ENCODE measurements at places on chromosomes 13 and 19.
A peak's percentile ranks its signal among the peaks of the same experiment; 100 is the strongest.

DNA sequence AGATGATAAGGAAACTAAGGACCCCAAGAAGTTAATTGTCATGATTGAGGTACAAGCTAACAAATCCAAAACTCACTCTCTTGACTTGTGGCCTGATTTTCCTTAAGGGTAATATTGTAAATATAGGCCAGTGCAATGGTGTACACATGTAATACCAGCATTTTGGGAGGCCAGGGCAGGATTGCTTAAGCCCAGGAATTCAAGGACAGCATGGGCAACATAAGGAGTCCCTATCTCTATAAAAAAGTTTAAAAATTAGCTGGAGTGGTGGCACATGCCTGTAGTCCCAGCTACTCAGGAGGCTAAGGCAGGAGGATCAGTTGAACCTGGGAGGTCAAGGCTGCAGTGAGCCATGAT, 28.7 kb upstream of the GARRE1 start:
- no peak for DNase-seq

DNA sequence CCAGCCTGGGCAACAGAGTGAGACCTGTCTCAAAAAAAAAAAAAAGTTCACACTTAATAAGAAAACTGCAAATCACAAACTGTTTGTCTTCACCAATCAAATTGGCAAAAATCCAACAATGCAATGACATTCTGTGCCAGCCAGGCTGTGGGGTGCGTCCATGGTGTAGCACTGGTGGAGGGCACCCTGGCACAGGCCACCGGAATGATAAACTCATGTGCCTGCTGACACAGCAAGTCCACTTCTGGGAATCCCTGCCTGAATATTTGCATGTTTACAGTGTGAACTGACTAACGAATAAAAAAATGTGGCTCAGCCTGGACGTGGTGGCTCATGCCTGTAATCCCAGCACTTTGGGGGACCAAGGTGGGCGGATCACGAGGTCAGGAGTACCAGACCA, 1.6 kb upstream of the LRRC25 start:
- DNase-seq, result peak; percentile 50

GRCh38 chr13:76852986-76853385, 33.2 kb downstream of the KCTD12 start:
- peak; percentile 15 for DNase-seq

- no peak for DNase-seq
These were observed 42.8 kb downstream of the BICRA start for GRCh38 chr19:47651691-47652090.

DNA sequence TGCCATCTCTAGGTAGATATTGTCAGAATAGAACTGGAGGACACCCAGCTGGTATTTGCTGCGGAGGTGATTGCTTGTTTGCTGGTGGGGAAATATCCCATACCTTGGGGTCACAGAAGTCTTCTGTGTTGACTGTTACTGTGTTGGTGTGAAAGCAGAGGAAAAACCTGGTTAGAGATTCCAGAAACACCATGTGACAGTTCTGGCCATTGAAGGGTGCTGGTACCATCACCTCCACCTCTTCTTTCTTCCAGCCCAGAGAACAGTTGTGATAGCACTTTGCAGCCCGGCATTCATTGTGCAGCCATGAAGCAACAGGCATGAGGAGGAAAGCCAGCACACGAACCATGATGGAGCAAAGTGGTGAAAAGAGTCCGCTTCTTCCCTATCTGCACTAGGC, 4.9 kb upstream of the LHFPL6 start:
- DNase-seq, result no peak

- DNase-seq, result no peak
These were observed 30.0 kb upstream of the POP4 start for GRCh38 chr19:29576046-29576606.

DNA sequence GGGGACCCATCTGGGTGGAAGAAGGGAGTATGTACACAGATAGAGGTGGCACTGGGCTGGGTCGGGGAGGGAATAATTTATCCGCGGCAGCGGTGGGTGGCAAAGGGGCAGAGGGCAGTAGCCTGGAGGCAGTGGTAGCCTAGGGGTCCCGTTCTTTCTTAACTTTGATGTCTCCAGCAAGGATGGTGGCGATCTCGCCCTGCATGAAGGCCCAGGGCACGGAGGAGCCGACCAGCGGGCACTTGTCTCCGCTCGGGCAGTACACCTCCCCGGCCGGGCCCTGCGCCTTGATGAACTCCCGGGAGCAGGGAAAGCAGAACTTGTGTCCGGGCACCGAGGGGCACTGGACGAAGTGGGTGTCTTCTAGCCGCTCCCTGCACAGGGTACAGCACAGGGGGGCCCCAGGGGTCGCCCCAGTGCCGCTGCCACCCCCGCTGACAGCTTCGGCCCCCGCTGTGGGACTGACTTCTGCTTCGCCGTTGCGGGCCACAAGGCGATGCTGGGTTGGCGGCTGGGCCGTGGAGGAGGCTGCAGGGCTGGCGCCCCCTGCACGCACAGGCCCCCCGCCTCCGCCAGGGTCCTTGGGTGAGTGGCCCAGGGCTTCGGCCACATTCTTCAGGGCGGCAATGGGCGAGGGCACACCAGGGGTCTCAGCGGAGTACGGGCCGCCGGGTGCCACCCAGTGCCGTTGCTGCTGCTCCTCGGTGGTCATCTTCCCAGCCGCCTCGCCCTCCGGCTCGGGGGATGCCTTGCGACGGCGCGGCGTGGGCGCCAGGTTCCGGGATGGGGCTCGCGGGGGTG, 1.9 kb downstream of the IRF2BP1 start:
- DNase-seq, result no peak

DNA sequence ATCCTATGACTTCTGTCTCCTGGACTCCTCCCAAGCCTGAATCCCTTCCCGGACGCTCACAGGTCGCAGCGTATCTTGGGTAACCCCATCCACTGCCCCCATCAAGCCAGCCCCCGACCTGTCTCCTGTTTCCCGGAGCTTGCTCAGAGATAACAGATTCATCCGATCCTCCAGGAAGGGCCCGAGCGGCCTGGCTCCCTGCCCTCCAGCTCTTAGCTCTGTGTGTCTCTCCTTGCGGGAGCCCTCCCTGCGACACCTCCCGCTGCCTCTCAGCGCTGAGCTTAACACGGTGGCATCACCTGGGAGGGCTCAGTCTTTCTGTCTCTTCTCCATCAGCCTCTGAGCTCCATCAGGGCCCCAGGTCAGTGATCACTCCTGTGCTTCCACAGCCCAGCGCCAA, 4.3 kb upstream of the TMEM255B start:
- no peak for DNase-seq

DNA sequence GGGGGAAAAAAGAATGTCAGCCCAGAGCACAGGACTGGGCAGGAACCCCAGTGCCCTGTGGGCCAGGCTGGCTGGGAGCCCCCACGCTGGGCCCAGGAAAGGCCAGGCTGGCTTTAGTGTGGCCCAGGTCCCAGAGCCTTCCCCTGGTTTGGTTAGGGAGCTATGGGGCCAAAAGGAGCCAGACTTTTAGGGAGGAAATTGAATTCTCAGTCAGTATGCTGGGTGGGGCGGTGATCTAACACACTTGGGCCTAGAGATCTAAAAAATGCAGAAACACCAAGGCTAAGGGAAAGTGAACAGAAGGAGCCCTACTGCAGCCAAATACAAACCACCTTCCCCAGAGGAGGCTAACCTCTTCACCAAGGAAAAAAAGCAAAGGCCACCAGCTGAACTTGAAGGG, 137.5 kb downstream of the CRYL1 start:
- DNase-seq, result no peak

- no peak for DNase-seq
These were observed 51.7 kb downstream of the SLC7A9 start for GRCh38 chr19:32817569-32818476.

DNA sequence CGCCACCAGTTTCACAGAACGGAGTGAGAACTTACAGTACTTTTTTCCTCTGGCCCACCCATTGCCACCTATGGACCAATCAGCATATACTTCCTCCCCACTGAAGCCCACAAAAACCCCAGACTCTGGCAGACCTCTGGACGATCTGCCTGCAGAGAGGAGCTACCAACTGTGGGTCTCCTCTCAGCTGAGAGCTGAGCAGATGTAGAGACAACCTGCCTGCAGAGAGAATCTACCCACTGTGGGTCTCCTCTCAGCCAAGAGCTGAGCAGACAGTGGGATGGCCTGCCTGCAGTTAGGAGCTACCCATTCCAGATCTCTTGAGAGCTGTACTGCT, 69.7 kb downstream of the PIBF1 start:
- DNase-seq, result no peak

GRCh38 chr13:53112522-53112921, 83.9 kb downstream of the OLFM4 start:
- DNase-seq, result no peak

GRCh38 chr19:50264483-50265186, 61.2 kb downstream of the MYH14 start:
- no peak for DNase-seq

DNA sequence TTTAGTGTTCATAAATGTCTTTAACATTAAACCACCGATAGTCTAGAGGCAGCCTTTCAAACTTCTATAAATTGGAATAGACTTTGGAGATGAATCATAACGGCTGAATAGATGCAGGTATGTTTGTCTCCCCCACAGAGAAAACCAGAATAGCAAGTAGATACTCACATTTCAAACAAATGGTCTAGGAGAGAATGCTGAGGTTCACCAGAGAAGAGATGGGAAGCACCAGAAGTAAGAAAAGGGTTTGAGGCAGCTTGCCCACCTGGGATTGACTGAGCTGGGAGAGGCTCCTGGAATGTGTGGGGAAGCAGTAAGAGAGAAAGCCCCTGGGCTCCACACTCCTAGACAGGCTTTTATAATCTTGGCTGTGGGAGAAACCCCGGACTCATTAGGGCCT, 6.4 kb downstream of the IGFL3 start:
- DNase-seq, result no peak

GRCh38 chr19:28632371-28633080, 580.4 kb downstream of the UQCRFS1 start:
- DNase-seq, result no peak
